RWPE1 (cell line): ENCODE measurements at places on chromosomes 2 and 18.

DNA sequence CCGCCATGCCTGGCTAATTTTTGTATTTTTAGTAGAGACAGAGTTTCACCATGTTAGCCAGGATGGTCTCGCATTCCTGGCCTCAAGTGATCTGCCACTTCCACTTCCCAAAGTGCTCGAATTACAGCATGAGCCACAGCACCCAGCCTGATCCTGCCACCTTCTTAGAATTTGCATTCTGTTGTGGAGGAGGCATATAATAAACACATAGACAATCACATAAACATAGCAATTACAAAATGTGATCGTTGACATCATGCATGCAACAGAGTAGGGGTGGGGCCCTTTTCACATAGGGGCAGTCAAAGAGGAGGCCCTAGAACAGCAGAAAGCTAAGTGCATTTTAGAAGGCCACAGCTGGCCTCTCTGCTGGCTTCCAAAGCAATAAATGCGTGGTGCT is 39.9 kb upstream of the TSPYL6 start:
- DNase-seq: no peak

- no peak for DNase-seq
Measured at GRCh38 chr2:218371983-218372350, 10.1 kb upstream of the SLC11A1 start.

DNA sequence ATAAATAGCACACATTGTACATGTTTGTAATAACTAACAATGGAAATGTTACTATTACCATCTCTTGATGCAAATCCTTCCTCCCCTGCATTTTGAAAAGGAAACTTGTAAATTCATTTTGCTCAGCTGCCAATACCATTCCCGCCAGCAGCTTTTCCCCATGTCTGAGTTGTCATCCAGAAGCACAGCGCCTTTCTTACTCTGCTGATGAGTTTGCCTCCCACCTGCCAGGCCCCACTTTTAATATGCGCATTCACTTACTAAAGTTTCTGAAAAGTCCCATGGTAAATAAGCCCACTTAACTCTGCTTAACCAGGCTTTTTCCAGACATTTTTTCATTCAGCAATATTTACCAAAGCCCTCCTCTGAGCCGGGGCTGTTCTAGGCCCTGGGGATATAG is 3.9 kb downstream of the CHST10 start:
- no peak for DNase-seq

DNA sequence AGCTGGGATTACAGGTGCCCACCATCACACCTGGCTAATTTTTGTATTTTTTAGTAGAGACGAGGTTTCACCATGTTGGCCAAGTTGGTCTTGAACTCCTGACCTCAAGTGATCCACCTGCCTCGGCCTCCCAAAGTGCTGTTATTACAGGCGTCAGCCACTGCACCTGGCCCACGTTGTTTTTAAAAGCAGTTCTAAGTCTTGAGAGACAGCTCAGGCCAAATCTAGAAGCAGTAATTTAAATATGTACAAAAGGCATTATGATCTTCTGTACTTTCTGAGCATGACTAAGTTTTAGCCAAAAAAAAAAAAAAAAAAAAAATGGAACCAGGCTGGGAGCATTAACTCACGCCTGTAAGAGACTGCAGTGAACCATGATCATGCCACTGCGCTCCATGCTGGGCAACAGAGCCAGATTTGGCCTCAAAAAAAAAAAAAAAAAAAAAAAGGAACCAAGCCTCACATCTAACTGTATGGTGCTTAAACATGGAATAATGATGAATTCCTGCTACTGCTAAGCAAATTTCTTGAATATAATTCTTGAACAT is 4.0 kb downstream of the ABHD3 start:
- DNase-seq: no peak

GRCh38 chr2:37418956-37419355 is 74.5 kb downstream of the QPCT start:
- DNase-seq: no peak
